ENCODE measurements at places on chromosomes 16 and 17.

DNA sequence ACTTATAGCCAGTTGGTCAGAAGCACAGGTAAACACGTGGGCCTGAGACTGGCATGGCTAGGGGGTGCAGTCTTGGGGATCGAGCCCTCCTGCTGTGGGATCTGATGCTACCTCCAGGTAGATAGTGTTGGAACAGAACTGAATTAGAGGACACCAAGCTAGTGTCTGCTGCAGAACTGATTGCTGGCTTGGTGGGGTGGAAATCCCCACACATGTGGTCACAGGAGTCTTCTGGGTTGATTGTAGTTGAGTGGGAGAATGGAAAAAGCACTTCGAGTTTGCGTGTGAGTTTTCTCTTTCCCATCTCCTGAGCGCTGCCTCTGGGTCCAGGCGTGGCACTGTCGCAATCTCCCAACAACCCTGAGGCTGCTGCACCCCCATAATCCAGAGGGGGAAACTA lies 8.0 kb upstream of the SPATA32 start:
- no peak for DNase-seq

GRCh38 chr17:74449773-74450172 lies 16.7 kb upstream of the CD300A start:
- no peak for DNase-seq

DNA sequence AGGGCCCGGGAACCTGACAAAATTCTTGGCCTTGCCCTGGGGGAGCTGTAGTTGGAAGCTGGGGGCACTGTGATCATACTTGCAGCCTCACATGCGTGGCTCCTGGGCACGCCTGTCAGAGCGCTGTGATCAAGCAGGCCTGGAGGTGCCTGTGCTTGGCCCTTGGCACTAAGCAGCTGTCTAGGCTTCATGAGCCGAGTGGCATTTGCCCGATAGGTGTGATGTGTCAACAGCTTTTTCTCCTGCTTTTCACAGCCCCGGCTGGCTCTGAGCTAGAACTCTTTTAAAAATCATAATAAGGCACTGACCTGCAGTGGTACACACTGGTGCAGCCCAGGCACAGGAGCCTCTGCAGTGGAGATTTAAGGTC lies 113.8 kb downstream of the SOCS1 start:
- DNase-seq = no peak

DNA sequence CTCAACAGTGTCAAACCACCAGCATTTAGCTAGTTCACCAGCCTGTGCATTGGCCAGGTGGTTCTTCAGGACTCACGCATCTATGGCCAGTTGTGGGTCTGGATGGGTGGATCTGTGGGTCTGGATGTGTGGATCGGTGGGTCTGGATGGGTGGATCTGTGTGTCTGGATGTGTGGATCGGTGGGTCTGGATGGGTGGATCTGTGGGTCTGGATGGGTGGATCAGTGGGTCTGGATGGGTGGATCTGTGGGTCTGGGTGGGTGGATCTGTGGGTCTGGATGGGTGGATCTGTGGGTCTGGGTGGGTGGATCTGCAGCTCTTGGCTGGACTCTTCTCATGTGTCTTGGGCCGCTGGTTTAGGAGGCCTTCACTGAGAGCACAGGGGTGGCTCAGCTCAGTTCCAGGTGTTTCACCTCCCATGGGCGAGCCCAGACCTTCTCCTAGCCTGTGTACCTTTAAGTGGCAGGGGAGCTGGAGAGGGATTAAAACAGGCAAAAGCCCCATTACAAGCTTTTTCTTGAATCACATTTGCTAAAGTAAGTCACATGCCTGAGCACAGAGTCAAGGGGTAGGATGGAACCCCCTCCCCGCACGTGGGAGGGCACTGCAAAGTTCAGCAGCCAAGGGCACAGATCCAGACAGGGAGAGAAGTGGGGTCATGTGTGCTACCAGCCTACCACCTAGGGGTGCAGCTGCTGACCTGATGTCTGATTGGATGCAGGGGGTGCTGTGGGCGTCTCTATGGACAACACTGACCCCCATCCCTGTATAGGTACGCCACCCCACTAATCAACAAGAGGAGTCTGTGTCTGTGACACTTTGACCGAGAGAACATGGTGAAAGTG lies 3.4 kb upstream of the NUBP1 start:
- DNase-seq = no peak

GRCh38 chr16:68480084-68480995 lies 32.0 kb upstream of the SMPD3 start:
- no peak for DNase-seq

- no peak for DNase-seq
Measured at GRCh38 chr17:42571435-42572225, 4.7 kb downstream of the MLX start.

DNA sequence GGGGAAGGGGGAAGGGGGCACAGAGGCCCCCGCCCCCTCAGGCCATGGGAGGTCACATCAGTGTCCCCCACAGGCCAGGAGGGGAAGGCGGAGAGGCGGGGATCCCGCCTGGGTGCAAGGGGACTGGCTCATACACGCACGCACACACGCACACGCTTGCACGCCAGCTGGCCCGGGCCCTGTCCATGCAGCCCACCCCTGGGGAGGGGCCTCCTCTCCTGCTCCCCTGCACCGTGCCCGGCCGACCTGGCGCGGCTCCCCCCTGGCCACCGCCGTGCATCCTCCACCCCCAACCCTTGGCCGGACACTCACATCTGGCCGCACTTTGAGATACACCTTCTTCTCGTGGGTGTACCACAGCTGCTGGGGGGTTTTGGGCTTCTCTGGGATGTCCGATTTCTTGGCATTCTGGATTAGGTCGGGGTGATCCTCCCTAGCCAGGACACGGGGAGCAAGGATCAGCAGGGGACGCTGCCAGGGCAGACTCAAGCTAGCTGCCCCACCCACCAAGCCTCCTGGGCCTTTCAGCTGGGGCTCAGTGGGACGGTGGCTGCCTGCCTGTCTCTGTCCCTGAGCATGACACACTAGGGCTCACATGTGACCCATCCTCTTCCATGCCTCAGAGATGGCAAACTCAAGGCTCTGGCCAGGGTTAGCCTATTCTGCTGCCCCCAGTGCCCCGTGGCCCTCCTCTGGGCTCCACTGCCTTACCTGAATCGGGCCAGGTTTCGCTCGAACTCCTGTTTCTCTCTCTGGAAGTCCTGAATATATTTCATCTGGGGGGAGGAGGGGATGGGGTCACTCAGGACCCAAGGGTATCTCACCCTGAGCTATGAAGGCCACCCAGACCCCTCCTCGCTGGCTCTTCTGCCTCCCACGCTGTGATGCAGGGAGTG lies 6.7 kb downstream of the UBTF start:
- DNase-seq = no peak

DNA sequence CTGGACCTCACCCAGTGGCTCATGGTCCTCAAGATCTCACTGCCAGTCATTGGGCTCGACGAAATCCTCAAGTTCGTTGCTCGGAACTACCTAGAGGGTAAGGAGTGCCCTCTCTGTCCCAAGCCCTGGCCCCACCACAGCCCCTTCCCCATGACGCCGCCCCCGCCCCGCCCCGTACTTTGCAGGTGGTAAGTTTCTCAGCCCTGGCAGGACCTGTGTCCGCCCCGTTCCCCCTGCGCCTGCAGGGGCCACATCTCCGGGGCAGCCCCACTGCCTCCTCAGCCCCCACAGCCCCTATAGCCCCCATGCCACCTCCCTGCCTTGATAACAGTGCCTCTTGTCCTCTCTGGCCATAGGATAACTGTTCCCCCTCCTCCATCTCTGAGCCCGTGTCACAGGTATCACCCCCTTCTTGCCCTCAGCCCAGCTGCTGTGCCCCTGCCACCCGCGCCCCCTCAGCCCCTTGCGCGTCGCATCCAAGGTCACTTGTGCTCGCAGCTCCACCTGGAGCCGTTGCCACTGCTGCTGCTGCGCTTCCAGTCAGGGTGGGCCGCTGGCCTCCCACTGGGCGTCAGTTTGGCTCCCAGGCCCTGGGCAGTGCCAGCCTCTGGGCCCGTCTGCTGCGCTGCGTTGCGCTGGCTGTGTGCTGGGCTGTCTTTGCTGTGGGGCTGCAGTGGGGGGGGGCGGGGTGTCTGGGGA lies 21.5 kb downstream of the RABEP2 start:
- DNase-seq = no peak

DNA sequence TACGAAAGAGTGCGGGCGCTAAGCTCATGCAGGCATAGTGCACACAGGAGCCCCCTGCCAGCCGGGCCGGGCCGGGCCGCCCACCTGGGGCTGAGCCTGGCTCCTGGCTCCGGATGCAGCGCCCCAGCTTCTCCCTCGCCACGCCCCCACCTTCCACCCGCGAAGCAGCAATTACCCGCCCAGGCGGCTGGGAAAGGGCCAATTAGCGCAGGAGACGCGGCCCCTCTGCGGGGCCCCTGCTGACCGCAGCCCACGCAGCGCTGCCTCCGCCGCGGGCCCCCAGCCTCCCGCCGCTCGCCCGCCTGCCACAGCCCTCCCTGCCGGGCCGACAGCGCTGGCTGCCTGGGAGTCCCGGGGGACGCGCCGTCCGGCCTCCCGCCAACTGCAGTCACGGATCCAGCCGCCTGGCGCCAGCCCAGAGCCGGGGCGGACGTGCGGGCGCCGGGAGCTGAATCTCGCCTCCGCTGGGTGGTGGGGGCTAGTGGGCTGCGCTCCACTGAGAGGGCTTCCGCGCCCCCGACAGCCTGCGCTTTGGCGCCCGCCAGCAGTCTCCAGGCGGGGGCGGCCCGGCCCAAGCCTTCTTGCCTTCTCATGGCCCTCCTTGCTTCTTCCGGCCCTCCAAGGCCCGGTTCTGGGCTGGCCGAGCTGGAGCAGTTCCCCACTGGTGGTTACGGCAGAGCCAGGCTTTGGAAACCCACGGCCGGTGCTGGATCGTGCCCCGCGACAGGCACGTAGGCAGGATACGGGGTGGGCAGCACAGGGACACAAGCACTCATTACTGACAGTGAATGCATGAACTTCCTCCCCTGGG lies 14.9 kb upstream of the CBFB start:
- DNase-seq = peak; percentile 68

DNA sequence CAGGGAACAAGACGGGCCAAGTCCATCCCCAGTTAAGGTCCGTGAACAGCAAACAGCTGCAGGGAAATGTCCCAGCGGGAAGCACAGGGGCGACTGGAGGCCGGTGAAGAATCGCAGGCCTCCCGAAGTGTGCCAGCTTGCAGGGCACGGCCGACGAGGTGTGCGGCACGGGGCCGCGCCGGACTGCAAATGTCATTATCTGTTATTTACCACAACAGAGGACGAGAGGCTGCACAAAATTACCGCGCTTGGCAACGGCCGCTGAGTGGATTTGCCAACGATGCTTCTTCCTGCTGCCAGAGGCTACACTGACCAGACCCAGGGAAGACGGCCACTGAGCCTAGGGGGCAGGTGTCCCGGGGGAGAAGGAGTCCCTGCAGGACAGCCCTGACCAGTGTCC lies 53.1 kb downstream of the RPH3AL start:
- DNase-seq = no peak

GRCh38 chr16:54465063-54465462 lies 178.5 kb upstream of the IRX3 start:
- no peak for DNase-seq

GRCh38 chr17:73201215-73202069 lies 8.6 kb downstream of the COG1 start:
- DNase-seq = no peak

DNA sequence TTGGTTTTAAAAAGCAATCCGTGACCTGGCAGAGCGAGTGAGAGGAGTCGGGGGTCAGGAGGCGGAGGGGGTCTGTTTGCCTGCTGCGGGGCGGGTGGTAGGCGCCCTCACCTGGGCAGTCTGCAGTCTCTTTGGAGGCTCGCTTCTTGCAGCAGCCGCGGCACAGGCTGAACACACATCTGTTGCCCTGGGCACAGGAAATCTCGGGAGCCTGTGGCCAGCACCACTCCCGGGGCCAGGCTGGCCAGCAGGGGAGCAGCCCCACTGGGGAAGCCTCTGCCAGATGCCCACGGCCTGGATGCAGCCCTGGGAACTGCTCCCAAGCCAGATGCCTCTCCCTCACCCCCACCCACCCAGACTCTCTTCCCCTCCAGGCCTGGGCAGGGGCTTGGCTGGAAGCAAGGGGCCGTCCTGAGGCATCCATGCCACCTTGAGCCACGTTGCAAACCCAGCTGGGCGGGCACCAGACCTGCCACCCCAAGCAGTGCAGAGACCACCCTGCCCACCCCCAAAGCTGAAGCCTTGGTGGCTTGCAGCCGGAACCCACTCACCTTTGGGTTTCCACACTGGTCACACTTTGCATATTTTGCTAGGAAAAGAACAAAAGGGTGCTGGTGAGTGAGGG lies 6.6 kb downstream of the GPS1 start:
- DNase-seq = no peak

GRCh38 chr17:81527591-81528383 lies at the start of gene FSCN2:
FSCN2 (plus strand) TSS chr17:81528377; CDS start chr17:81528532, 155 bp downstream.
- no peak for DNase-seq

- no peak for DNase-seq
Measured at GRCh38 chr17:27323538-27324215, 29.8 kb downstream of the WSB1 start.

DNA sequence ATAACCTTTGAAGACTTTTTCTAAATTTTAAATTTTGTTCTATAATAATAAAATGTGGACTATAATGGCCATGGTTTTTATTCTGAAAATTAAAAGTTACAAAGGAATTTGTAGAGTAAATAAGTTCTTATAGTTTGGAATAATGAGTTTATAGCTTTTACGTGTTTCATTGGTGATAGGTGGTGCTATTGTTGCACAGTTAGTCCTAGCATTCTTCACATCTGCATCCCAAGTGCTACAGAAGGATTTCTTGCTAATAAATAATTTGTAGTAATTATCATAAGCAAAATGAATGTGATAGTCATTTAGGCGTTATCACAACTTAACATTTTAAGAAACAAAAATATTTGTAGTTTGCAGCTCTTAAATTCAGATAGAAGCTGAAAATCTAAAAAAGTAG lies 67.9 kb downstream of the BCAS3 start:
- DNase-seq = no peak

DNA sequence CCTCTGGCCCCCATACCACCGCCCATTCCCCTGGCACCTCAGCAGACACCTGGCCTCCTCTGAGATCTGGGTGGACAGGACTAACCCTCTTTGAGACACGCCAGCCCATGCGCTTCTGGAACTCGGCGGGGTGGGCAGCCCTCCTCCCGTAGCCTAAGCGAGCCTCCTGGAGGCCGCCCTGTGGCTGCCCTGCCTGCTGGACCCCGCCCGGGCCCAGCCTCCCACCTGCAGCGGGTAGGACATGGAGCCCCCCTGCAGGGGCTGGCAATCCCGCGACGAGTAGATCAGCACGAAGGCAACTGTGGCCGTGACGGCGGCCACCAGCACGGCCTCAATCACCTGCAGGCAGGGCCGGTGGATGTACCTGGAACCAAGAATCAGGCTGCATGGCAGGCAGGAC lies 8.2 kb upstream of the CCDC154 start:
- DNase-seq = no peak

- DNase-seq = no peak
Measured at GRCh38 chr16:75252946-75253911, 1.8 kb upstream of the BCAR1 start.

Data from stimulated activated CD4-positive, alpha-beta T cell treated with anti-CD3 and anti-CD28 coated beads, Interleukin-4, amount 100 ng/mL, for 4 hours (primary cell).